ENCODE measurements at places on chromosomes 12 and 14.

GRCh38 chr12:117881517-117881916, 87.3 kb downstream of the KSR2 start:
- DNase-seq = no peak

DNA sequence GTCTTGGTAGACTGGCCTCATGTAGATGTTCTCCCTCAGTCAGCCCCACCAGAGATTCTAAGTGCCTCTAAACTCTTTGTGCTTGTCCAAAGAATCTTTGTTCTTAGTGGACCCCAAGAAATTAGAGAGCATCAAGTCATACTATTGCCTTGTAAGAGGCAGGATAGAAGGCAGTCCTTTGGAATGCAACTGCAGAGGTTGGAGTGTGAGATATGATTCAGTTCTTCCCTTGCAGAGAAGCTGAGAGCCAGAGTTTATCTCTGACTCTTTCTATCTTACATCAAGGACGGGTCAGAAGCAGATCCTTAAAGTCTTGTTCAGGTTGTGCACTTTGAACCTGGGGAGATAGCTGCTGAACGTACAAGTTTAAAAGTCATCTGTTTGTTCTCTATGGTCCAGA, 21.1 kb downstream of the TMX1 start:
- no peak for DNase-seq

DNA sequence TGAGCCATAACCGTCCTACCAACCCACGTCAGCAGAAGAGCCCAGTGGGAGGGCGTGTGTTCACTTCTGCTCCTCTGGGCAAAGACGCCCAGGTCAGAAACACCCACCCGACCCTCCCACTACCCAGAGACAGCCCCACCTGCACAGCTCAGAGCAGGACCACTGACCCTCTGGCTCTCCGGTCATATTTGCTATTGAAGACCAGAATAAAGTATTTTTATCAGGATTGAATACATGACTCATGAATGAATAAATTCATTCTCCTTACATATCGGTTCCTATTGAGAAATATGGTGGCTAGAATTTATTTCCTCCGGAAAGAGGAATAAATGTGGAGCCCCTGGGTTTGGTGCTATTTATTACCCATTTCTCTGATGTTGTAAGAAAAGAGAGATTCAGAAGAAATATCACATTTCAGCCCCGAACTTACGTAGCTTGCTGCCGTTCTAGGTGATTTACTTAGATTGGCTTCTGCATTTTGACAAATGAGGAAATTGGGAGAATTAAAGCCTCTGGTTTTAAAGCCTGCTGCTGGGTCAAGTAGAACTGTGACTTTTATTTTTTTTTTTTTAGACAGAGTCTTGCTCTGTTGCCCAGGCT, 36.4 kb upstream of the P2RX7 start:
- no peak for DNase-seq

GRCh38 chr12:111642681-111643426, 42.9 kb downstream of the BRAP start:
- DNase-seq = no peak

DNA sequence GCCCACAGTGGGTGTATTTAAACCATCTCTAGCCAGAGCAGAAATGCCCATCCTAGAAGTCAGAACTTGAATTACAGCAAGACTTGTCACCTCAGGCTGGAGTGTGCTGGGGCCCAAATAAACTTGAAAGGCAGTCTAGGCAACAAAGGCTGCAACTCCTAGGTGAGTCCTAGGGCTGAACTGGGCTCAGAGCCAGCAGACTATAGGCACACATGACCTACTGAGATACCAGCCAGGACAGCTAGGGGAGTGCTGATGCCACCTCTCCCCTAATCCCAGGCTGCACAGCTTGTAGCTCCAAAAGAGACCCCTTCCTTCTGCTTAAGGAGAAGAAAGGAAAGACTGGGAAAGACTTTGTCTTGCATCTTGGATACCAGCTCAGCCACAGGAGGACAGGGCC, 106.0 kb downstream of the TXNDC16 start:
- no peak for DNase-seq

GRCh38 chr12:69529021-69529420, 56.2 kb upstream of the CCT2 start:
- DNase-seq = no peak

- no peak for DNase-seq
Measured at GRCh38 chr12:26340649-26341048, 145.3 kb downstream of the SSPN start.

DNA sequence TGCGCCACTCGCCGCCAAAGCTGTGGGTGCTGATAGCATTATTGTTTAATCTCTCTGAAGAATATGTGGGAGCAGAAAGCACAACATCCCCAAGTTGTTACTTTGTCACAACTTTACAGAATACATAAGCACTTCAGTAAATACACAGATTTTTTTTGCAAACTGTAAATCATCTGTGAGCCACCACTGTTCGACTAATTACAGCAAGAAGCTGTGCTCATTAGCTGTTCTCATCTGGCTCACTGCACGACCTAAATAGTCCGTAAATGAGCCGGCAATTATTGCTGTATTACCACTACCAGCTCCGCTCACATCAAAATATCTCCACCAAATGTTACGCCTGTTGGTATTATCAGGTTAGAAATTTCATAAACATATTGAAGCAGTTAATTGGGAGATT, 228.9 kb upstream of the PRKD1 start:
- DNase-seq = no peak

DNA sequence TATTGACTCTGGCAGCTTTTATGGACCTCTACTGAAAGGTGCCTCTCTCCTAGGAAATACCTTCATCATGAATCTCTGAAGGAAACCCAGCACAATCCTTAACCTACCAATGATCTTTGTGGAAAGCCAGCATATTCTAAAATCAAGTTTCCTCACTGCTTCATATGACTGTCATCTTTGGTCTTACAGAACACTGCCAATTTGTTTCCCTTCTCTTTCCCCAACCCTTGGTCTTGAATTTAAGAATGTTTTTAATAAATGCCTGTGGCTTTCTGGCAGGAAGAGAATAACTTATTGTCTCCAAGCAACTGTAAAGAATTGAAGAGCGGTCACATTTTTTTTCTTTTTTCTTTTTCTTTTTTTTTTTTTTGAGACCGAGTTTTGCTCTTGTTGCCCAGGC, 427.6 kb downstream of the IPO8 start:
- no peak for DNase-seq

DNA sequence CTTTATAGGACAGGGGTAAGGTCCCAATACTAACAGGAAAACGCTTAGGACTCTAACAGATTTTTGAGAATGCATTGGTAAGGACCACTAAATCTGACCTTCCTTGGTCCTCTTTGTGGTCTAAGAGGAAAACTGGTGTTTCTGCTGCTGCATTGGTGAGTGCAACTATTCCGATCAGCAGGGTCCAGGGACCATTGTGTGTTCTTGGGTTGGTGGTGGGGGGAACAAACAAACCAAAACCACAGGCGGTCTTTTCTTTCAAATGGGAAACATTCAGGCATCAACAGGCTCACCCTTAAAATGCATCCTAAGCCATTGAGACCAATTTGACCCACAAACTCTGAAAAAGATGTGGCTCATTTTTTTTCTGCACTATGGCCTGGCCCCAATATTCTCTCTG, 20.7 kb downstream of the EPYC start:
- DNase-seq = no peak

GRCh38 chr14:105863296-105864108, 337.1 kb downstream of the TMEM121 start:
- DNase-seq = no peak

DNA sequence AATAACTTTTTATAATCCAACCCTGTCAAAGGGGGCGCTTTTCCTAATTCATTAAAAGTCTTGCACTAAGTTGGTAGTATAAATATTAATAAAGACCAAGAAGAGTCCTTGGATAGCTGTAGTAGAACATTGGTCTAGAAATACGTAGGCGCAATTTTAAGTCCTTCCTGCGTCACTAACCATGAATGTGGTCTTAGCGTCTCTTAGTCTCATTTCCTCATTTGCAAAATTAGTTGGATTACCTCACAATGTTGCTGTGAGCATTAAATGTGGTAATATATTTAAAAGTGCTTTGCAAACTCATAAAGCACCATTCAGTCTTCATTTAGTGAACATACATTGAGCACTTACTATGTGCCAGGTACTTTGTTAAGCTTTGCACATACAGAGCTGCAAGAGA, 149.7 kb downstream of the AEBP2 start:
- DNase-seq = no peak

DNA sequence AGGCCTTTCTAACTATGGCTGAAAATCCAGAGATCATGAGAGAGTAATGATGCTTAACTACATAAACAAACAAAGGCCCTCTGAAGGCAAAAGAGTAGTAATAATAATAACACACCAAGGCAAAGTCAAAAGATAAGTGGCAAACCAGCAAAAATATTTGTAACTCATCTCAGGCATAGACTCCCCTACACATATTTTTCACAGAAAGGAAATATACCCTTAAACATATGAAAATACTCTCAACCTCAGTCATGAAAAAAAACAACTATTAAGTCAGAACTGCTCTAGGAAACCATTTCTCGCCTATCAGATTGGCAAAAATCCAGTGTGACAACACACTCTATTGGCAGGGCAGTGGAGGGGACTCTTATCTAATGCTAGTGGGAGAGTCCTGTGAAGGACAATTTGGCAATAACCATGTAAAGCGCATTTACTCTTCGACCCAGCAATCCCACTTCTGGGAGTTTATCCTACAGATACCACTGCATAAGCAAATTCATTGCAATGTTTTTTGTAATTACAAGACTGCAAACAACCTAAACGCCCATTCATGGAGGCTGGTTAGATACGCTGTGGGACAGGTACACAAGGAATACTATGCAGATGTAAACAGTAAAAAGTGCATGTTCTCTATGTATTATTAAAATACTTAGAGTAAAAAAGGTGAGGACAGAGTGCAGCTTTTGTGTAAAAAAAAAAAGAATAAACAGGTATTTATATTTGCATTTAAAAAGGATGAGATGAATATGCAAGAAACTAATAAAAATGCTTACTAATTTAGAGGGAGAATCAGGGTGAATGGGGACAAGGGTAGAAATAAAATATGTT, 26.0 kb upstream of the IL22 start:
- DNase-seq = no peak

DNA sequence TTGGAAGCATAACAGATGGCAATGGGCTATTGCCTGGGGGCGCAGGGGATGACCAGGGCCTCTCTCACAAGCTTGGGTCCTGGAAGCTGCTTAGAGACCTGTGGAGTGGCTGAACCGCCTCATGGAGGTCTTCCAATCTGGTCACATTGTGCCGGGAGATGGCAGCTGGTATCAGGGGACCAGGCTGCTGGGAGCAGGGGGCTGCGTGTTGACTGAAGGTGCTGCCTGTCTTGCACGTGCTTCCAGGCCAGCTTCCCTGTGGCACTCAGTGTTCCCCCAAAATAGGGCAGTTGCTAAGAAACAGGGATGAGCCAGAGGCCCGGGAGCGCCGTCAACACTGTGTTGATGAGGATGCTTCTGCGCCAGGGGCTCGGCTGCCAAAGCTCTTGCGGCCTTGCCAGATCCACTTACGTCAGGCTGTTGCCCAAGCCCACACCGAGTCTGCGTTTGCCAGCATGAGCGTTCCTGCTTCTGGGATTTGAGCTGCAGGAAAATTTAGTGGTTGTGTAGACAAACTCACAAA, 39.8 kb downstream of the ELK3 start:
- peak; percentile 29 for DNase-seq

GRCh38 chr12:44101475-44101874, 265.6 kb downstream of the TMEM117 start:
- no peak for DNase-seq

DNA sequence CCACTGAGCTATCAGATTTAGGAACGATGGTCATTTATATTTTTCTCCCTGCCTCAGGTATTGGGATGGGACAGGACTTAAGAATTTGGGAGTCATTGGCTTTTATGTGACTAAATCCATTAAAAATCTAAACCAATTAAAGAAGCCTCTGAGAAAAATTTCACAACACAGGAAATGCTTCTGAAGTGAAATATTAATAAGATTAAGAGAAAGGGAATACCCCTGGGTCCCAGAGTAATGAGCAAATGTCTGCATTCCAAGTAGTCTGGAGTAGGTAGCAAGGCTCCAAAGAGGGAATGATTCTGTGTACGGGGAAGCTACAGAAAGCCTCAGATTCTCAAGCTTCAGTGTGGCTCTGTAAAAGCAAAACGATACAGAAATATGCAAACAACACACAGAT, 707 bp upstream of the MED6 start:
- no peak for DNase-seq

DNA sequence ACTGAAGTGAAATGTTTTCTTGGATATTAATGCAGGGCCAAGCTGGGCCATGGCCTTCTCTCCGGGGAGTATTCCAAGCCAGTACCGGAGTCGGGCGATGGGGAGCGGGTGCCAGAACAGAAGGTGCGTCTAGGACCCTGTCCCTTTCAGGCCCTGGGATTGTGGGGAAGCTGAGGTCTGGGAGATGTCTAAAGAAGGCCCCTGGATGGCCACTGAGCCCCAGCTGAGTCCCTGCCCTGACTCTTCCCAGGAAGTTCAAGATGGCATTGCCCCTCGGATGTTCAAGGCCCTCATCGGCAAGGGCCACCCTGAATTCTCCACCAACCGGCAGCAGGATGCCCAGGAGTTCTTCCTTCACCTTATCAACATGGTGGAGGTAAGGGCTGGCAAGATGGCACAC, 7.2 kb upstream of the TPI1 start:
- no peak for DNase-seq

DNA sequence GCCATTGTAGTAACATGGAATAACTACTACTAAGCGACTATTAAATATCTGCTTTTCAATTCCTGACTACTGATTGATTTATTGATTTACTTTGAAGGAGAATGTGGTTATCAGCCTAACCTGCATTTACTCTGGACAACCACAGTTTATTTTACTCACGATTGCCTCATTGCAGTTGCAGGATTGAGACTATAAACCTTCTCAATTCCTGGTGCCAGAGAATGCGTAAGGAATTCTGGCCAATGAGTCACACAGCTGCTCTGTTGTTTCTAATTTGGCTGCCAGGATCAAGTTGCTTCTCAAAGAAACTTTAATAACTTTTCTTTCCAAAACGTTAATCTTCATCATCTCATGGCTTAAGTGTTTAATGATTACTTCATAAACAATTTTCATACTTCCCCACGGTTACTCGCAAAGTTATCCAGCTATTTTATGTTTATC, 13.1 kb upstream of the TMTC1 start:
- peak; percentile 29 for DNase-seq

- DNase-seq = no peak
Measured at GRCh38 chr12:86774841-86775388, 518.7 kb upstream of the MGAT4C start.

DNA sequence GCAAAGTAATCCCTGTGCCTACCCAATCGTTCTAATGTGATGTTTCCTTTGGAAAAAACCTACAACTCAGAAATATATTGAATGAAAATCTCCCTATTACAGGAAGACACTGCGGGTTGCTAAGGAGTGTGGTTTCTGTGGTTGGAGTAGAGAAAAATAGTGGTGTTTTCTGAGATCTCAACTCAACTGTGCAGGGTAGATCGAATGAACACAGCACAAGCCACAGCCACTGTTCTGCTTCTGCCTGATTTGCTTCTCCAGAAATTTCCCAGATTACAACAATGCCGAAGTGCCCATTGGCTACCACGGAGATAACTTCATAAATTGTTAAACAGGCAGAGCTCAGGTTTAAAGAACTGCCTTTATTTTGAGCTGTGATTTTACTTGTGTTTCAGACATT, 480.4 kb downstream of the DIO2 start:
- no peak for DNase-seq

GRCh38 chr12:93970900-93971688, 177.3 kb upstream of the PLXNC1 start:
- no peak for DNase-seq

Data from RWPE1 (cell line).